ENCODE measurements at places on chromosomes 12 and 14. TPM values are rescaled to one million over a fixed set of nuclear protein-coding genes. Genes with fewer than 3 reads are reported as not detected.
A peak's percentile ranks its signal among the peaks of the same experiment; 100 is the strongest.

OTUB2 gene
- total RNA-seq: 1.2 TPM

E2F7 gene
- 8.1 TPM for total RNA-seq

RBM25 gene
- total RNA-seq: 86.4 TPM

NACA gene
- 1,074 TPM for total RNA-seq

IFI27L2 gene
- total RNA-seq: 67.8 TPM

GZMB gene
- 2,337 TPM for total RNA-seq

NAV3 gene
- total RNA-seq: not detected

C3AR1 gene
- total RNA-seq: 3.1 TPM

P2RX2 gene
- total RNA-seq: not detected

DNA sequence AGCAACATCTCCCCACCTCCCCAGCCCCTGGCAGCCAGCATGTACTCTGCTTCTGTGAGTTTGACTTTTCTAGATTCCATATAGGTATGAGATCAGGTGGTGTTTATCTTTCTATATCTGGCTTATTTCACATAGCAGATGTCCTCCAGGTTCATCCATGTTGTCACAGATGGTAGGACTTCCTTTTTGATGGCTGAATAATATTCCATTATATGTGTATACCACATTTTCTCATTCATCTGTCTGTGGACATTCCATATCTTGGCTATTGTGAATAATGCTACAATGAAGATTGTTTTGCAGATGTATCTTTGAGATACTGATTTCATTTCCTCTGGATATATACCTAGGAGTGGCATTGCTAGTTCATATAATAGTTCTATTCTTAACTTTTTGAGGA, 18.4 kb downstream of the ALKBH2 start:
- no peak for DNase-seq

GRCh38 chr12:58253663-58254062, 312.3 kb downstream of the ATP23 start:
- no peak for DNase-seq

GRCh38 chr12:48969833-48970701, 1.5 kb downstream of the WNT10B start:
- DNase-seq: no peak

DNA sequence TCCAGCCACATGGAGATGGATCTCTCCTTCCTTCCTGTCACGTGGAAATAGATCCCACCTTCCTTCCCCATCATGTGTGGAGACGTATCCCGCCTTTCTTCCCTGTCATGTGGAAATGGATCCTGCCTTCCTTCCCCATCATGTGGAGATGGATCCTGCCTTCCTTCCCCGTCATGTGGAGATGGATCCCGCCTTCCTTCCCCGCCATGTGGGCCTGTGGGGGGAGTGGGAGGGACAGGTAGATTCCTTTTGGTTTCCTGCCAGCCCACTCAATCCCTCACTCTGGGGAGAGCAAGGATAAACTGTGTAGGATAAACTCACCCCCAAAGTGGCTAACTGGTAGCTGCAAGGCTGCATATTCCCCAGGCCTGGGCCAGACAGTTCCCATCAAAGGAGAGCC, 31.7 kb upstream of the TDRD9 start:
- no peak for DNase-seq

DNA sequence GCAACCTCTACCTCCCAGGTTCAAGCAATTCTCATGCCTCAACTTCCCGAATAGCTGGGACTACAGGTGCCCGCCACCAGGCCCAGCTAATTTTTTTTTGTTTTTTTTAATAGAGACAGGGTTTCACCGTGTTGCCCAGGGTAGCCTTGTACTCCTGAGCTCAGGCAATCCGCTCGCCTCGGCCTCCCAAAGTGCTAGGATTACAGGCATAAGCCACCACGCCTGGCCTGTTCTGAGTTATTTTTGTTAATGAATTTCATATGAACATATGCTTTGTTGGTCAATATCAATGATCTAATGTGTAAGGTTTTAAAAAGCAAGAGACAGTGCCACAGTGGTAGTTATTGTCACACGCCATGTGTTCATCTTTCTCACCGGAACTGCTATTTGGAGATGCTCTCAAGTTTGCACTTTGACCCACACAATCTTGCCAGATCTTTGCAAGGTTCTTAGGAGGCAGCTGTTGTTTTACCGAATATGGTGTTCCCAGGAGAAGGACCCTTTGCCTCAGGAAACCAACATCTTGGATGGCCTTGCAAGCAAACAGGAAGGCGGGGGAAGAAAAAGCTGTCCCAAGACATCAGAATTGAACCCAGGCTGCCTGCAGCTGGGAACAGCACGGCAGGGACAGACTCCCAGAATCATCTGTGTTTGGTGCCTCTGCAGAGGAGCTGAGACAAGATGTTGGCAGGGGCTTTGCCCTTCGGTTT, 30.0 kb downstream of the GALNT16 start:
- no peak for DNase-seq

DNA sequence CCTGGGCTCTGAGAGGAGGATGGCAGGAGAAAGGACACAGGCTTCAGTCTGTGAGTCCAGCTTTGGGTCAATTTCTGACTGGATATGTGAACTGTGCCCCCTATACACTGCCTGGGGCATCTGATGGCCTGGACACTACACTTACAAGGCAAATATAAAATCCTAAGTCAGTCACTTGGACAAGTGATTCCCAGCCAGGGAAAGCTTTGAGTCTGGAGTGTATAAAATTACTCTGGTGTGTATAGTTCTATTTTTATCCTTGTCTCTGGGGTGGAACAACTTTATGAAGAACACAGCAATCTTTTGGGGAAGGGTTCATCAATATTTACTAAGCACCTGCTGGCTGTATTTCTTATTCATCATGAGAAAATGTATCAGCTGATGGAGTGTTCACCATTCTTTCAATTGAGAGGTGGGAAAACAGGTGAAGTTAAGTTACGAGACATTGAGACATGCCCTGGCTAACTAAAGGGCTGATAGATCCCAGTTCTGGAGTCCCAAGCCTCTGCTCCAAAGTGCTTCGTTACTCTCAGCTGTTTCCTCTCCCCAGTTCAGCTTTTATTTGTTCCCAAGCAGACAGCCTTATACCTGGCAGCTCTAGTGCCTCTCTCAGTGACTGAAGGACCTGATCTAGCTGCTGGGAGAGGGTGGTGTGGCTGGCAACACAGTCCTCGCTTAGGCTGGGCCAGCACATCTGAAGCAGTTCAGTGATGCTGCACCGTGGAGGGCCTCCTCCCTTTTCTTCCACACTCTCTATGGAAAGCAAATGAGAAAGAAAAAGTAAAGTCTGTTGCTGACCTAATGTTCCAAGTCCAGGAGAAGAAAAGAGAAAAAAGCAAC, 30.9 kb downstream of the ZFYVE26 start:
- no peak for DNase-seq

DNA sequence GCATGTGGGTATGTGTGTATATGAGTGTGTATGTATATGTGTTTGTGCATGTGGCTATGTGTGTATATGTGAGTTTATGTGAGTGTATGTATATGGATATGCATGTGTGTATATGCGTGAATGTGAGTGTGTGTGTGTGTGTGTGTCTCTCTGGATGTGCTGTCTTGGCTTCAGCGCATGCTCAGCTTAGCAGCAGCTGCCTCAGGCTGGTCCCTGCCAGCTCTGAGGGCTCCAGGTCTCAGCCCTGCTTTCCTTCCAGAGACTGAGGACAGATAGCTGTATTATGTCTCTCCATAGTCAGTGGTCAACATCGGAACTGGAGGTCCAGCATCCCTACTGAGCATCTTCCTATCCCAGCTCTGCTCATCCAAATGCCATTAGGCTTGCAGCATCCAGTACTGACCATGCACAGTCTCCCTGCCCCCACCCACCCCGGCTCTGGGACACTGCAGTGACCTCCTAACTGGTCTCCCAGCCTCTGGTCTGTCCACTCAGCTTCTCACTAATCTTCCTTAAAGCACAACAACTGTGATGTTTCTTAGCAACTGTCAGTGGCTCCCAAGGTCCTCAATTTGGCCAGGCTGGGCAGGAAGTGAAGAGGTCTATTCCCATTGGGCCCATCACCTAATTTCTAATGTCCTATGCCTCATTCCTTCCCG, 22.8 kb downstream of the FAIM2 start:
- no peak for DNase-seq

- DNase-seq: no peak
Observed at GRCh38 chr12:22310275-22310674, 24.2 kb downstream of the ST8SIA1 start.

DNA sequence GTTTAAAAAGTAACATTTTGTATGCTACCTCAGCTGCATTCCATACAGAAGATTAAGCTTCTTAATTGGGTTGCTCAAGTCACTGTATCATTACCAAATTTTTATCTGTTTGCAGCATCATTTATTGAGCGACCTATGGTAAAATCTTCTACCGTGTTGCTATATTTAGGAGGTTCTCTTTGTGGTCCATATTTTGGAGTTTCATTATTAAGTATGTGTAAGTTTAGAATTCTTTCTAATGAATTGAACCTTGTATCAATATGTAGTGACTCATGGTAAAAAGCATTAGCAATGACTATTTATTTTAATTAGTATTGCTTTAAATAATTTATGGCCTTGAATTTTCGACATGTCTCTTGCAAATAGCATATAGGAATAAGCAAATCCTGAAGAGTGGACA, 42.2 kb downstream of the CSRP2 start:
- no peak for DNase-seq

GRCh38 chr12:78885466-78885865, 20.9 kb downstream of the SYT1 start:
- no peak for DNase-seq

GRCh38 chr12:115852054-115852453, 425.4 kb downstream of the MED13L start:
- no peak for DNase-seq

DNA sequence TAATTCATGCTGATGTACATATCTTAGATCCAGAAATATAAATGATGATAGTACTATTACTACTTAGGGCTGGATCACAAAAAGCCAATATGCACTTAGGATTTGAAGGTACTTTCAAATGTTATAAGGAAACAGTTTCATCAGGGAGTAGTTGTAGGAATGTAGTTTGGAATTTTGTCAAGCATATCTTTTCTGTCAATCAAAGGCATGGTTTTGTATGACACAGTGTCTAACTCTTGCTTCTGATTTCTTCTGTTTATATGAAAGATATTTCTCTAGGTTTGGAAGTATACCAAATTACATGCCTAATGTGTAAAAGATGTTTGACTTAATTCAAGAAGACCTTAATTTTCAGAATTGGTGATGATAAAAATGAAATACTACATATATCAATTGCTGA, 135.7 kb downstream of the RAD51B start:
- no peak for DNase-seq

- peak; percentile 54 for DNase-seq
Observed at GRCh38 chr14:32254952-32255679, 52.0 kb upstream of the RNU6-8 start.

- no peak for DNase-seq
Observed at GRCh38 chr14:45084946-45085346, 1.0 kb downstream of the PRPF39 start.

GRCh38 chr12:131136539-131136872, 182.8 kb downstream of the ADGRD1 start:
- no peak for DNase-seq

DNA sequence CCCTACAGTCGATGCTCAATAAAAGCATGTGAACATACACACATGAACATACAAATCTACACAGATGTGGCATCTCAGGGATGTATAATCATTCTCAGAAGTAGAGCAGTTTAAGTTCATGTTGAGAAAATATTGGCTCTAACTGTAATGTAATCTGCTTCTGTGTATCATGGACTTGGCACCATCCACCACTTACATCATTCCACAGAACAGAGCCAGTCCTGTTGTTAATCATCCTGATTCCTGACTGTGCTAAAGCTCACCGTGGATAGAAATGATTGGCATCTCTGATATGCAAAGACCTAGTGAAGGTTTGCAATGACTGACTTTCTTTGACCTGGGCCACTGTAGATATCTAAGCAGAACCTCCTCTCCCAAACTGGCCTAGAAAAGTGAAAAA, 1141.3 kb downstream of the BCL11B start:
- DNase-seq: no peak

DNA sequence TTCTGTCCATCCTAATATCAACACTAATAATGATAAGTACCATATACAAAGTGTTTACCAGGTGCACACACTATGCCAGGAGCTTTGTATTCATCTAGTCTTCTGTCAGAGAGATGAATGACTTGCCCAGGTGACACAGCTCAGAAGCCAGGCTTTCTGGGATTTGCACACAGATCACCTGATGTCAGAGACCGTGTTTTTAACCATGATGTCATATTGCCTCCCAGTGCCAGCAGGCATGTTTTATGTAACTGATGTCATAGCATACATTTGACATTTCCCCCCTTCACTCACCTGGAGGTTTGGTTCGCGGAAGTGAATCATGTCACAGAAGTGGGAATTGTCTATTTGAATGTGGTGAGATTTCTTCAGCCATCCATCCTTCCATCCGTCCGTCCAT, 5.7 kb downstream of the WSCD2 start:
- no peak for DNase-seq

GRCh38 chr12:42421844-42422779, 96.1 kb downstream of the PPHLN1 start:
- no peak for DNase-seq

DNA sequence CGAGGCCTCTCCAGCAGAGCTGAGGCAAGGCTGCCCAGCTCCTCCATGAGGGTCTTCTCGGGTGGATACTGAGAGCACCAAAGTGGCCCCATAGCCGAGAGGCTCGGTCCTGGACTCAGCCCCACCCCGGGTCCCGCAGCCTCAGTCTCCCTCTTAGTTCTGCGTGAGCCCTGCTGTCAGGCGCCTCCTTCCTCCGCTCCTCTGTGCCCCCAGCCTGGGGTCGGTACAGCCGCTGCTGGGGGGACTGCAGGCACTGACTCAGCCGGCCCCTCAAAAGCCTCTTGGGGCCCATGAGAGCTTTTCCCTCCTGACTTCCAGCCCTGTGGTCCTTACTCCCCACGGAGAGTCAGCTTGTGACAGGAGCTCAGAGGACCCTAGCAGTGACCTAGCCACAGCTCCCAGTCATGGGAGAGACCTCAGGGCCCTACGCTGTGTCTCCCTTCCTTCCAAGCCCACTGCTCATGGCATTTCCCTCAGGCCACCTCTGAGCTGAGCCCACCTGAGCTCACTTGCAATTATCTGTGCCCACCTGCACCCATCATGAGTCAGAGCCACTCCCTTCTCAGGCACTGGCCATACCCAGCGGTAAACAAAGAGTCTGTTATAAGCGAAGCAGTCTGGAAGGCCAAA, 295.0 kb upstream of the RTL1 start:
- peak; percentile 41 for DNase-seq

DNA sequence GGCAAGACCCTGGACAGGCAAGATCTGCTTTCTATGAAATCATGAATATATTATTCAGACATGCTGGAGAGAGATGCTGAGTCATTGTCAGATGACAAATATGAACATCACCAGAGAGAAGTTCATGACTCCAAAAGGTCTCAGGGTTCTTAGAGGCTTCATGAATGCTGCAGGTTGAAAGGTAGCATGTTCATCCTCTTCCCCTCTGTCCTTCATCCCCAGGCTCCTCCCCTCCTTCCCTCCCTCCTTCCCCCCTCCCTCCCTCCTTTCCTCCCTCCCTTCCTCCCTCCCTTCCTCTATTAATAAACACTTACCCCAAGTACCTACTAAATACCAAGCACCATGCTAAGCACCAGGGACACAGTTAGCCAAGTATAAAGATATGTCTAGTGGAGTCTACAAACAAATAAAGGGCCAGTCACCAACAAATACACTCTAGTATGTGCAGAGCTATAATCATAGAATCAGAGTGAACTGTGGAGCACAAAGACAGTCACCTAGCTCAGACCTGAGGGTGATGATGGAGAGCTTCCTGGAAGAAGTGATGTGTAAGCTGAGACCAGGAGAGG, 46.2 kb downstream of the RPH3A start:
- DNase-seq: no peak

Measured in activated naive CD4-positive, alpha-beta T cell treated with anti-CD3 and anti-CD28 coated beads, Interleukin-2, amount 50 U/mL, for 72 hours (primary cell).